GDM1 (cell line): ENCODE measurements at places on chromosomes 6 and 20.

GRCh38 chr20:38806855-38807655 lies 1.6 kb downstream of the PPP1R16B start:
- DNase-seq = no peak

GRCh38 chr6:23532227-23532626 lies 593.8 kb upstream of the NRSN1 start:
- no peak for DNase-seq

GRCh38 chr20:38243709-38244020 lies 16.9 kb downstream of the KIAA1755 start:
- no peak for DNase-seq

GRCh38 chr6:54020334-54020733 lies 90.9 kb upstream of the MLIP start:
- no peak for DNase-seq

DNA sequence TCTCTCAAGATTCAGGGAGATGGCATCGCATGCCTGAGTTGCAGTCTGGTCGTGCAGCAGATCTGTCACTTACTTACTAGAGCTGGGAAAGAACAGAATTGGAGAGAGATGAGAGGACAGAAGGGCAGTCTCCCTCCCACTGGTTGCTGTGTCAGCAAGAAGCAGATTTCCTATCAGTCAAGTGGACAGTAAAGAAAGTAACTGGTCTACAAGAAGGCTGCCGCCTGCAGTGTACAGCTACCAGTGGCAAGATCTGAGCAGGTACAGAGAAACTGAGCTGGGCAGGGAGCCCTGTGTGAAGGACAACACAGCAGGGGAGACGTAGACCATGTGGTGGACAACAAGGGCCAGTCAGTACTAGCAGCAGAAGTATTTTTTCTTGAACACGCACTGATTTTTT lies 49.5 kb upstream of the PCSK2 start:
- DNase-seq = no peak

DNA sequence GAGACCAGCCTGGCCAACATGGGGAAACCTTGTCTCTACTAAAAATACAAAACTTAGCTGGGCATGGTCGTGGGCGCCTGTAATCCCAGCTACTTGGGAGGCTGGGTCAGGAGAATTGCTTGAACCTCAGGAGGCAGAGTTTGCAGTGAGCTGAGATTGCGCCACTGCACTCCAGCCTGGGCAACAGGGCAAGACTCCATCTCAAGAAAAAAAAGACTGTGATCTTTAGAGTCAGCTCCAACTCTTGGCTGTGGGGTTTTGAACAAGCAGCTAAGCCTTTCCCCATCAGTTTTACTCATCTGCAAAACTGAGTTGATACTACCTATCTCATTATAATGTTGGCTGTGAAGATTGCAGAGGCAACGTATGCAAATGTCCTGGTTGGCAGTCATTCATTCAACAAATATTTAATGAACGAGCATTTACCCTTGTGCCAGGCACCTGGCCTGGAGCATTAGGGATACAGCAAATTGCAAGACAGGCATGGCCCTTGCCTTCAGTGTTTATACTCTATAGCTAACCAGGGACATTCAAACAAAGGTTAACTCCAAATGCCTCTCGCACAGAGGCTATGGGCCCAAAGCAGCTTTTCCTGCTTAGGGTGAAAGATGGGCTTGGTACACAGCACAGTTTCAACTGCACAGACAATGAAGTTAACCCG lies 37.8 kb downstream of the ILRUN start:
- no peak for DNase-seq

DNA sequence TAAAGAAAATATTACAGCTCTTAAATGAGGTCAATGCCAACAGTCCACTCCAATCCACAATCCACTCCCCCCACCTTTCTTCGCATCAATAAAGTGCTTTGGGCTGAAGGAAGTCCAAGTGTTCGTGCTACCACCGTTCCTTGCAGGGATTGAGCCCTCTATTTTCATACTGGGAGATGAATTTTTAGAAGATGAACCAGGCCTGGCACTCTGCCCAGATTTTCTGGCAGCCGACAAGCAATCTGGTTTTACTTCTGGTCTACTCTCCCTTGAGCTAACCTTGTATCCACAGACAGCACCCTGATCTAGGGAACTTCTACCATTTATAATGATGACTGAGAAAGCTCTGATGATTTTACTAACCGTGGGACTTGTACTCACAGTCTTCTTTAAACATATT lies 72.3 kb downstream of the BTBD9 start:
- no peak for DNase-seq

DNA sequence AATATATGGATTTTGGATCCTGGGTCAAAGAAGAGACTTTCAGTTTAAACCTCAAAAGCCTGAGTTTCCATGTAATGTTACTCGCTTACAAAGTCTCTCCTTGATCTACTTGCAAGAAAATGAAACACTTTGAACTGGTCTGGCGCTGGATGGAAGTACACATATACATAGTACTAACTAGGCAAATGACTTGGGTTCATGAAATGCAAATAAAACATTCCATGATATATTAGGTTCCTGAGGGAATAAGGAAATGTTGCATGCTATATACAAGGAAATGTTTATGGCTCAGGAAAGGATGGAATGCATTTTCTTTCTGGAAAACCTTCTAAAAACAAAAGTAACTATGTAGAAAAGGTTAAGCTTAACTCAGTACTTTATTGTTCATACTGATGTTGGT lies 11.4 kb upstream of the TXLNB start:
- DNase-seq = no peak

GRCh38 chr6:42693725-42694323 lies 28.6 kb downstream of the PRPH2 start:
- no peak for DNase-seq

DNA sequence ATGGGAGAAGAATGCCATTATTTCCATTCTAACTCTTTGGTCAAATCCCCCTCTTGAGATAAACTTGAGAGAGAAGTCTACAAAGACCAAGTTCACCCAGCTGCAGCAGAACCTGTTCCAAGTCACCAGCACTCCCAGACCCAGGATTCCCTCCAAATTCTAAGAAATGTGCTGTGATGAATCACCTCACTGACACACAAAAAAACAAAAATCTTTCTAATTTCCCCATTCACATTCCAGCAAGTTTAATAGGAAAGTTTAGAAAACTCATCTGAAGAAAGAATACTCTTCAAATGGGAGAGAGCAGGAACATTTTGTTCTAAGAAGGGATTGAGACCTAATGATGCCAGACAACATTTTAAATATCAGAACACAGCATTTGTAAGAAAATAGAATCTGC lies 213.6 kb upstream of the PLCB4 start:
- DNase-seq = no peak

- DNase-seq = no peak
Measured at GRCh38 chr20:40635971-40636370, 53.1 kb downstream of the MAFB start.

- no peak for DNase-seq
Measured at GRCh38 chr20:57008217-57008616, 258.2 kb downstream of the BMP7 start.

GRCh38 chr6:119584088-119584487 lies 234.5 kb upstream of the MAN1A1 start:
- DNase-seq = no peak

DNA sequence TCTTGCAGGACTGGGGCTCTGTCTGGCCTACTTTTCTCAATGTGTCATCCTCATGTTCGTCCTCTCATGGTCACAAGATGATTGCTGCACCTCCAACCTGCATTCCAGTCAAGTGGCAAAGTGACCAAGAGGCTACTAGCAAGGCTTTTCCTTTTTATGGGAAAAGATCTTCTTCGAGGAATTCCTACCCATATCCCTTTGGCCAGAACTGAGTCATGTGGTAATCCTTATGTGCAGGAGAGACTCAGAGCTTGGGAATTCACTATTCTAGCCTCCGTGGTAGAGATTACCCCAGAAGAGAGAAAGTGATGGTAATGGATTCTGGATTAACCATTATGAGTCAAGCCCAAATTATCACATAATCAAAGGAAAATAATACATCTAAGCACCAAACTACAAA lies 162.7 kb downstream of the KCNQ5 start:
- no peak for DNase-seq
